Activated CD4-positive, alpha-beta memory T cell treated with anti-CD3 and anti-CD28 coated beads, Interleukin-2, amount 10 ng/mL, durations not matched to agents 7 days and 5 days (primary cell): ENCODE measurements at places on chromosomes 5 and 9. TPM values are rescaled to one million over a fixed set of nuclear protein-coding genes. Genes with fewer than 3 reads are reported as not detected.

TAF11L5 gene
- not detected for total RNA-seq

SREK1IP1 gene
- total RNA-seq: 30.0 TPM

LHFPL2 gene
- 0.18 TPM for total RNA-seq

PDGFRB gene
- total RNA-seq: 9.0 TPM

ODF2 gene
- 54.5 TPM for total RNA-seq

- H3K4me1 ChIP-seq: no peaks in the 10 kb centered on the region
- H3K4me3 ChIP-seq: no peak overlapping the region
- H3K27ac ChIP-seq: no peak overlapping the region
- no peak for DNase-seq
- peaks cover 2% of the 10 kb centered on the region for H3K27me3 ChIP-seq
These were observed 52.3 kb upstream of the RARS1 start for GRCh38 chr5:168434001-168434400.

- DNase-seq: no peak
- no peaks in the 10 kb centered on the region for H3K4me1 ChIP-seq
- no peak overlapping the region for H3K4me3 ChIP-seq
- H3K27ac ChIP-seq: no peak overlapping the region
- H3K27me3 ChIP-seq: no peaks in the 10 kb centered on the region
- H3K36me3 ChIP-seq: no peaks in the 10 kb centered on the region
These were observed 239.2 kb upstream of the TRIM32 start for GRCh38 chr9:116447934-116448333.

IL4 gene
- total RNA-seq: 7.4 TPM

DNA sequence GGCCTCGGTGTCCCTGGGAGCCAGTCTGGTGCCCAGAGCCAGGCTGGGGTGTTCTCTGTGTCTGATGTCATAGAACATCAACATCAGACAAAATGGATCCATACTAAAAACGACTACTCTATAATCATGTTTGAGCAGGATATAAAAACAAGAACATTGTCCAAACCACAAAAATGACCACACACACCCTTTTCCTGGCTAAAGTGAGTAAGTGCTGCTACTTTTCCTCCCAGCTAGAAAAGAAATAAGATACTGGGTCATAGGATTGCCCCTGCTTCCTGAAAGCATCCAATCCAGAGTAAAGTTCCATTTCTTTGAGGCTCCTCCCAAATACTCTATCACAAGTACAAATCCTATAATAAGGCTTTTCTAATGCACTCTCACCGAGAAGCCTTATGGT lies 19.7 kb upstream of the TRAF1 start:
- H3K36me3 ChIP-seq: no peaks in the 10 kb centered on the region
- H3K27me3 ChIP-seq: peaks cover 2% of the 10 kb centered on the region
- no peak overlapping the region for H3K27ac ChIP-seq
- H3K4me3 ChIP-seq: no peak overlapping the region
- no peak for DNase-seq
- peaks cover 7% of the 10 kb centered on the region for H3K4me1 ChIP-seq

GRCh38 chr9:133572821-133573361 lies 36.3 kb downstream of the FAM163B start:
- H3K27ac ChIP-seq: no peak overlapping the region
- peaks cover 6% of the 10 kb centered on the region for H3K27me3 ChIP-seq
- no peaks in the 10 kb centered on the region for H3K36me3 ChIP-seq
- no peak for DNase-seq

DNA sequence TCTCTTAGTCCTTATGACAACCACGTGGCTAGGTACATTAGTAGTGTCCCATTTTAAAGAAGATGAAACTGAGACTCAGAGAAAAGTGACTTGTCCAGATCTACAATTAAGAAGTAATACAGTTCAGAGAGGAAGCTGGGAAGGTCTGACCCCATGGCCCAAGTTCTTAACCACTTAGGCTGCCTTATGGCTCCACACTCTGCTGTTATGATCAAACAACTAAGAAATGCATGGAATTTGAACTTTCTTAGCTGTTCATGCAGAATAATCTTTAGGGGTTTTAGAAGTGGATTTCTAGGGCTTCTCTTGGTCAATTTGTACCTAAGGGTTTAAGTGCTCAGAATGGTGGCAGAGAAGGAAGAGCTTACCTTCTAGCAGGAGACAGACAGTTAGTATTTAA lies 128.0 kb upstream of the MSX2 start:
- H3K27ac ChIP-seq: no peak overlapping the region
- no peak for DNase-seq
- H3K4me1 ChIP-seq: no peaks in the 10 kb centered on the region
- H3K27me3 ChIP-seq: peaks cover 3% of the 10 kb centered on the region

DNA sequence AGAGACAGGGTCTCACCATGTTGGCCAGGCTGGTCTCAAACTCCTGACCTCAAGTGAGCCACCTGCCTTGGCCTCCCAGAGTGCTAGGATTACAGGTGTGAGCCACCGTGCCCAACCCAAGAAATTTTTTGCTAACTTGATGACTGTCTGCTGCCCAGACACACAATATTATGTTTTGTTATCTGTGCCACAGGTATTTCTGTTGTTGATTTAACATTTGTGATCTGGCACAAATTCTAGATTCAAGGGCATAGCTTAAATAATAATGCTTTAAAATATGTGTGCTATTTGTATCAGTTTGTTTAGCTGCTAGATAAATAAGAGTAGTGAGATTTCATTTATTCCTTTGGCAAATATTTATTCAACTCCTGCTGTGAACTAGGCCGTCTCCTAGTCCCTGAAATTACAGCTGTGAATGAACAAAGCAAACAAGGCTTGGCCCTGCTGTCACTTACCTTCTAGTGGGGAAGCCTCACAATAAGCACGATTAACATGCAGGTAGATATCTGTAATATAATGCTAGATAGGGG lies 35.3 kb downstream of the GAPVD1 start:
- peaks cover 16% of the 10 kb centered on the region for H3K36me3 ChIP-seq
- no peak overlapping the region for H3K4me3 ChIP-seq
- H3K27me3 ChIP-seq: no peaks in the 10 kb centered on the region

- no peaks in the 10 kb centered on the region for H3K36me3 ChIP-seq
- no peak overlapping the region for H3K27ac ChIP-seq
- DNase-seq: no peak
- no peaks in the 10 kb centered on the region for H3K27me3 ChIP-seq
These were observed 1738.8 kb downstream of the EFNA5 start for GRCh38 chr5:105931881-105932421.

DNA sequence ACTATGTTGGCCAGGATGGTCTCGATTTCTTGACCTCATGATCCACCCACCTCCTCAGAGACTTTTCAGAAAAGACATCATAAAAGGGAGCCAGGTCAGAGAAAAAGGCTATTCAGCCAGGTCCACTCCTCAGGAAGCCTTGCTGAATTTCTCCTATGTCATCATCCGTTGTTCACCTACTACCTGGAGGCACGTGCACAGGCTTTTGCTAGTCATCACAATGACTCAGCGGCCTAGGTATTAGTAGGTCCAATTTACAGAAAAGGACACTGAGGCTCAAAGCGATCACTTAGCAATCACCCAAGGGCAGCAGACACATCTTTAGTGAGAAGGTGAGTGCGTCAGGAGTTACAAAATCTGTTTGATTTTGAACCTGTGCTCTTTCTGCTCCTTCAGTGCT lies 72.3 kb upstream of the RAD23B start:
- no peaks in the 10 kb centered on the region for H3K36me3 ChIP-seq
- peaks cover 16% of the 10 kb centered on the region for H3K4me1 ChIP-seq
- no peak for DNase-seq
- no peak overlapping the region for H3K27ac ChIP-seq

ENTPD8 gene
- total RNA-seq: not detected

ZNF608 gene
- not detected for total RNA-seq

GRCh38 chr9:37187713-37188439 lies 67.5 kb downstream of the ZCCHC7 start:
- H3K36me3 ChIP-seq: peaks cover 43% of the 10 kb centered on the region
- peak overlapping the region; percentile 90 for H3K27ac ChIP-seq
- peaks cover 29% of the 10 kb centered on the region for H3K4me1 ChIP-seq

DELE1 gene
- 80.7 TPM for total RNA-seq

- no peak overlapping the region for H3K27ac ChIP-seq
- H3K4me1 ChIP-seq: peaks cover 19% of the 10 kb centered on the region
- H3K36me3 ChIP-seq: no peaks in the 10 kb centered on the region
- peaks cover 68% of the 10 kb centered on the region for H3K27me3 ChIP-seq
- DNase-seq: no peak
These were observed 353 bp downstream of the ACSL6 start for GRCh38 chr5:132010989-132011621.

DNA sequence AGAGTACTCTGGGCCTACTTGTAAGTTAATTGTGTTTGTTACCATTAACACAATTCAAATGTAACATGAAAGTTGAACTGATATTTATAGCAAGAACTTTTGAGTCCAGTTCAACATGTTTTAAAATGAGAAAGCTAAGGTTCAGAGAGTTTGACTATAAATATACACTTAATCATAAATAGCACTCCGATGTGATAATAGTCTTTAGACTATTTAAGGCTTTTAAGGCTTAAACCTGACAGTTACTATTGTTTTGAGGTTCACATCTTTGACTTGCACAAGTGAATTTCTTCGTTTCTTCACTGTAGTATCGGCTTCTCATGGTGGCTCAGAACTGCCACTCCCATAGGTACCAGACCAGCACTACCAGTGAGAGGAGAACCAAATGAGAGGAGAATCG lies 42.4 kb downstream of the ZNF608 start:
- no peaks in the 10 kb centered on the region for H3K27me3 ChIP-seq
- no peak overlapping the region for H3K4me3 ChIP-seq
- H3K4me1 ChIP-seq: no peaks in the 10 kb centered on the region
- no peak overlapping the region for H3K27ac ChIP-seq

DNA sequence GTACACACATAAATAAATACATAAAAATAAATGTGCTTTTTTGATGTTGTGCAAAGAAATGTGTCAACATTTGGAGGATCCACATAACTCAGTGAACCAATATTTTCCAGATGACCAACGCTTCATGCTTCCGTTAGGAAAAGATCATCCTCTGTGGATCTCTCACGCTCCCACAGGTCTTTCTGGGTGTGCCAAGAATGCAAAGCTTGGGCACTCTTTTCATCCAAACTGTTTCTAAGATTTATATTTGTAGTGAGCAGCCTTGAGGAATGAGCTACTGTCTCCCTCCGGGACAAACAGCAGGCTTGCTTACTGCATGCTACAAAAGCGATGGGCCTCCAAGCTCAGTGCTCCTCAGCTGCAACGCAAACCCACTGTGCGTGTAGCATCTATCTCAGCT lies 46.2 kb upstream of the RUFY1 start:
- H3K36me3 ChIP-seq: no peaks in the 10 kb centered on the region
- DNase-seq: no peak
- no peak overlapping the region for H3K4me3 ChIP-seq
- H3K27me3 ChIP-seq: no peaks in the 10 kb centered on the region

PKD2L2 gene
- not detected for total RNA-seq

- H3K27ac ChIP-seq: no peak overlapping the region
- H3K4me3 ChIP-seq: no peak overlapping the region
- DNase-seq: no peak
These were observed 3.9 kb upstream of the RABL6 start for GRCh38 chr9:136803551-136804508.

- no peaks in the 10 kb centered on the region for H3K27me3 ChIP-seq
- H3K27ac ChIP-seq: no peak overlapping the region
- H3K36me3 ChIP-seq: no peaks in the 10 kb centered on the region
- H3K4me3 ChIP-seq: no peak overlapping the region
- peaks cover 8% of the 10 kb centered on the region for H3K4me1 ChIP-seq
These were observed 2.0 kb downstream of the ASPN start for GRCh38 chr9:92480291-92480771.

FOXD4L3 gene
- not detected for total RNA-seq

DNA sequence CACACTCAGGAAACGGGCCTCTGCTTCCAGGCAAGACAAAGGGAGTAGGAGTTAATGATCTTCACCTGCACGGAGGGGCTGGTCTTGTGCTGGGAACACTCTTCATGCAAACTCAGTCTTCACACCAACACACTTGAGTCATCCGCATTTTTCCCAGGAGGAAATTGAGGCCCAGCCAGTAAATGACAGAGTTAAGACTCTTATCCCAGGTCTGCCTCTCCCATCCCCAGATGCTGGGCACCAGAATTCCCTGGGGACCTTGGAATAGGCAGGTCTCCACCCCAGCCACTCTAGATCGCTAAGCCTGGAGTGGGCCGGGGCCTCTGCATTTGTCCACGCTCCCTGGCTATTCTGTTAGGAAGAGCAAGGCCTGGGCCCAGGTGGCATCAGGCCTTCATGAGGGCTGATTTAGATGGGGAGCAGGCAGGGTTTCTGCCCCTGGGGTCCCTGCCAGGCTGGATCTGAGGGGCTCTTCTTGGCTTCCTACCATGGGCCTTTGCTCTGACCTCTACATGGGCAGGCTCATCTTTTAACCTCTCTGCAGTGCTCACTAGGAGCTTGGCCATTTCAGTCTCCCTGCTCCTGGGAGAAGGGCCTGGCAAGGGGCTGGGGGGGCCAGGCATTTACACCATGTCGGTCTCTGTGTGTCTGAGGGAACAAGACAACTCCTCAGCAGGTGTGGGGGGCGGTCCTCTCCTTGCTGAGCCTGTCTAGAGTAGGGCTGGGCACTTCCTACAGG lies 77.3 kb downstream of the AMBP start:
- H3K4me3 ChIP-seq: no peak overlapping the region
- no peak overlapping the region for H3K27ac ChIP-seq
- no peaks in the 10 kb centered on the region for H3K27me3 ChIP-seq
- H3K36me3 ChIP-seq: no peaks in the 10 kb centered on the region
- no peaks in the 10 kb centered on the region for H3K4me1 ChIP-seq
- DNase-seq: peak; percentile 9

FAM221B gene
- not detected for total RNA-seq

DNA sequence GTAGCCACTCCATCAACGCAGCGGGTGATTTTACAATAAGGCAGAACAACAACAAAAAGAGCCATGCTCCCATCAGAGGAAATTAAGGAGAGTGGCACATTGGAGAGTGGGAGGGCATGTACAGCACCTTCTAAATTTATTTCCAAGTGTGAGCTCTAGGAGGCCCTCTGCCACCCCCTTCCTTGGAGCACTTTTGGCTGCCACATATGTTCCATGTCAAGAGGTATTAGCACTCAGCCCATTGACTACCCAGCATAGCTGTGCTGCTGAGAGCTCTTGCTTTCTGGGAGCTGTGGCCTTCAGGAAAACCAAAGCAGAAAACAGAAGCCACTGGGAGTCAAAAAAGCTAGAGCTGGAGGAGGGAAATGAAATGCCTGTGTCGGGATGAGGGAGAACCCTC lies 200.2 kb upstream of the PANK3 start:
- no peaks in the 10 kb centered on the region for H3K4me1 ChIP-seq
- no peaks in the 10 kb centered on the region for H3K27me3 ChIP-seq
- DNase-seq: no peak
- H3K27ac ChIP-seq: no peak overlapping the region
- H3K4me3 ChIP-seq: no peak overlapping the region

MYORG gene
- 4.7 TPM for total RNA-seq

CCL27 gene
- total RNA-seq: not detected

SLIT3 gene
- total RNA-seq: not detected

ADAMTS2 gene
- total RNA-seq: not detected

DNA sequence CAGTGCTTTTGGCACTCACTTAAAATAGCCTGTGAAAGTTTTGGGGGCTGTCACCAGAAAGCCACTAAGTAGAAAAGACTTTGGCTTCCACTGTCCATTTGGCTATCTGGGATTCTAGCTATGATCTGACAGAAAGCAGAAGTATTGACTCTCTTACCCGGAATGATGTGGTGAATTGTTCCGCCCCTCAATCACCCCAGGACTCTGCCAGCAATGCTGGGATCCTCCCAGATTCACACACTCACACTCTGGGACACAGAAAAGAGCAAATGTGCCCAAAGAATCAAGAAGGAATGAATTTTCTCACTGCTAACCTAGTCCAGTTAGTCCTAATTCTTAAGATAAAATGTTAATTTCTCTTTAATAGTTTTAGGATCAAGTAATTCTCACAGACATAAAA lies 576.9 kb downstream of the BNC2 start:
- no peaks in the 10 kb centered on the region for H3K4me1 ChIP-seq
- H3K36me3 ChIP-seq: no peaks in the 10 kb centered on the region
- H3K27me3 ChIP-seq: no peaks in the 10 kb centered on the region
- DNase-seq: no peak
- no peak overlapping the region for H3K27ac ChIP-seq
- H3K4me3 ChIP-seq: no peak overlapping the region

EGFLAM gene
- total RNA-seq: not detected
